ENCODE measurements at places on chromosomes 1 and 21. TPM values are rescaled to one million over a fixed set of nuclear protein-coding genes. Genes with fewer than 3 reads are reported as not detected.

Gene RYR2
- total RNA-seq, result 0.32 TPM

Gene C1orf141
- total RNA-seq, result not detected

Gene ETV3
- 39.7 TPM for total RNA-seq

Gene FCRL6
- not detected for total RNA-seq

Gene MYOG
- total RNA-seq, result not detected

Gene KRTAP10-11
- not detected for total RNA-seq

Gene EFNA1
- total RNA-seq, result 33.7 TPM

Gene PDZK1IP1
- 231 TPM for total RNA-seq

Data from Calu3 (cell line).